ENCODE measurements at places on chromosomes 3 and 15.
A peak's percentile ranks its signal among the peaks of the same experiment; 100 is the strongest.

GRCh38 chr3:178043084-178043483, 493.2 kb upstream of the KCNMB2 start:
- no peak for DNase-seq

DNA sequence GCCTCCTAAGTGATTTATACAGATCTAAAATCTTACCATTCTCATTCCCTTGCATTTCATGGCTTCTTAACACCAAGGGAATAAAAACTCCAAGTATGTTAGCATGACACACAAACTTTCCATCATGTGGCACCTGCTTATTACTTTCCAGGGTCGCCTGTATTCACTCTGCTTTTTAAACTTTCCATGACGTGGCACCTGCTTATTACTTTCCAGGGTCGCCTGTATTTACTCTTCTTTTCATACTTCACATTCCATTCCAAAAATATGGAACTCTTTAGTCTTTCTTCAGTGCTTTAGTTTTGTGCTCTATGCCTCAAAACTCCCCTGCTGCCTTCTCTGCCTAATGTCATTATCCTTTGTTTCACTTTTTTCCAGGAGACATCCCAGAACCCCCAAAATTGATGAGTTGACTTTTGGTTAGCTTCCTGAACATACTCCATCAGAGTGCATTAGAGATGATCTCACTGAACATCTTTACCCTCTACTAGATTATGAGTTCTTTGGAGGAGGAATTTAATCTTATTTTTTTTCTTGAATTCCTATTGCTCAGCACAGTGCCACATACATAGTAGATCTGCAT, 47.0 kb downstream of the CALML4 start:
- DNase-seq = peak; percentile 7

DNA sequence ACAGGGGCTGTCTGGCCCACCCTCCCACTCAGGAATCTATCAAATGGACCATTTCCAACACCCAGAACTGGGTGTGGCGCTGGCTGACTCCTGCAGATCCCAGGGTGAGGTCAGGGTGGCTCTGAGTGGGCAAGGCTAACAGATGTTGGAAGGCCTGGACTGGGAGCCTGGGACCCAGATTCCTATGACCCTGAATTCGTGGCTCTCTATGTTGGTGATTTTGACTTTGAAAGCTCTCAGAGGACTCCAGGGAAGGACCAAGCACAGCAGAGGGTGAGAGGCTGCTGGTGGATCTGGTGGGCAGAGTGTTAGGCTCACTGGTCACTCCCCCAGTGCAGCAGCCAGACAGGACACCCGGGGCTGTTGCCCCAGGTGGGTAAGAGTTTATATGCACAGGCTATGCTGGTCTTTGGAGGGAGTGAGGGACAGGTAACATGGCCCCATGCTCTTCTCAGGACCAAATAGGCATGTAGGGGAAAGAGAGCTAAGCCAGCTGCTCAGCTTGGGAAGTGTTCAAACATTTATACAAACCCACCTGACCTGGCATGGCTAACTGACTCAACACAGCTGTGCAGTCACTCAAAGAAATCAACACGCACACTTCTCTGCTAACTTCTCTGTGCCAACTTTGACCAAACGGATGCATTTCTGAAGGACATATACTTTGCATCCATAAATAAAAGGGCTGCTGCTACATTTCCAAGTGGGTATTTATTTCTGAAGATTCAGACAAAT, 62.6 kb upstream of the RAB6B start:
- no peak for DNase-seq

GRCh38 chr3:160010578-160010977, 21.9 kb downstream of the IL12A start:
- no peak for DNase-seq

GRCh38 chr15:25568751-25569150, 129.9 kb upstream of the UBE3A start:
- DNase-seq = peak; percentile 67

DNA sequence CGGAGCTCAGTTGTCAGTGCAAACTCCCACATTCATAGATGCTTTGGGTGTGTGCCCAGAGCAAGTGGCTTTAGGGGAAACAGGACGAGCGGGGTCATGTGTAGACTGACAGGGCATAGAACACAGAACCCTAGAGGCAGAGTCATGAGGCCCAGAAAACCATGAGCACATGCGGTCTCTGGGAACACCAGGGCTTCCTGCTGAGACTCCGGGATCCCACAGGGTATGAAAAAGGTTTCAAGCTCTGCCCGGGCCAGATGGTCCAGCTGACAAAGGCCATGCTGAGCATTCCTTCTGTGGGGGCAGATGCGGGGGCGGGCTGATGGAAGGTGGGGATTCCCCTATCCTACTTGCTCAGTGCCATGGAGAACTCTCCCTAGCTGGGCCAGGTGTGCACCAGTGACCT, 44.8 kb downstream of the ROPN1B start:
- DNase-seq = peak; percentile 13

DNA sequence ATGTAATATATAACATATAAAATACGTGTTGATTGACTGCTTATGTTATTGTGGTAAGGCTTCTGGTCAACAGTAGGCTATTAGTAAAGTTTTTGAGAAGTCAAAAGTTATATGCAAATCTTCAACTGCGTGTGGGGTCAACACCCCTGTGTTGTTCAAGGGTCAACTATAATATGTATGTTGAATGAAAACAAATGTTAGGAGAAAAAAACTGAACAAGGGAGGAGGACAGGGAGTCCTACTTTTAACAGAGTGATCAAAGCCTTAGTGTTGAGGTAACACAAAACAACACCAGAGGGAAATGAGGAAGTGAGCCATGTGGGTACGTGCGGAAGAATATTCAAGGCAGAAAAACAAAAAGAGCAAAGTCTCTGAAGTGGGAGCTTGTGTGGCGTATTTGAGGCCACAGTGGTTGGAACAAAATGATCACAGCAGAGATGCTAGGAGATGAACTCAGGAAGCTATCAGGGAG, 62.5 kb downstream of the SFMBT1 start:
- DNase-seq = no peak

- peak; percentile 91 for DNase-seq
Observed at GRCh38 chr15:69794645-69795469, 302.9 kb downstream of the TLE3 start.

- no peak for DNase-seq
Observed at GRCh38 chr3:188829576-188829975, 342.2 kb upstream of the TPRG1 start.

DNA sequence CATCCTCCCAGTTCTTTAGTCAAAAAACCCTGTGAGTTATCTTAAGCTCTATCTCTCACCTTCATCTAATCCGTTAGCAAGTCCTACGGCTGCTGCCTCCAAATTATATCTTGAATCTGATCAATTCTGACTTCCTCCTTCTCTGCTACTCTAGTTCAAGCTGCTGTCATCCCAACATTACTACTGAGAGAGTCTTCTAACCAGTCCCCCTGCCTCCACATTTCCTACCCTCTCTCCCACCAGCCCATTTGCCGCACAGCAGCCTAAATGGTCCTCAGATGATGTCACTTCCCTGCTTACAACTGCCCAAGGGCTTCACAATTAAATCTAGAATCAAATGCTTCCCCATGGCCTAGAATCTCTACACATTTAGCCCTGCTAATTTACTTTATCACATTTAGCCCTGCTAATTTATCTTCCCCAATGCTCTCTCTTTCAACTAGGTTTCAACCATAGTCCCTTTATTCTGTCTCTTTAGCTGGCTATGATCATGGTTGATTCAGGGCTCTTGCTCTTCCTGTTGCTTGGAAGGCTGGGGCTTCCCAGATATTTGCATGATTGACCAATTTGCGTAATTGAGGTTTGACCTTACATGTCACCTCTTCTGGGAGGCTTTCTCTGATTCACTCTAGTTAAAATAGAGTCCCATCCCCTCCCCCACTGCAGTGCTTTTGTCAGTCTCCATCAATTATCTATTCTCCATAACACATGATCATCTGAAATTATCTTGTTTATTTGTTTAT, 11.0 kb upstream of the ARL14 start:
- DNase-seq = peak; percentile 82

DNA sequence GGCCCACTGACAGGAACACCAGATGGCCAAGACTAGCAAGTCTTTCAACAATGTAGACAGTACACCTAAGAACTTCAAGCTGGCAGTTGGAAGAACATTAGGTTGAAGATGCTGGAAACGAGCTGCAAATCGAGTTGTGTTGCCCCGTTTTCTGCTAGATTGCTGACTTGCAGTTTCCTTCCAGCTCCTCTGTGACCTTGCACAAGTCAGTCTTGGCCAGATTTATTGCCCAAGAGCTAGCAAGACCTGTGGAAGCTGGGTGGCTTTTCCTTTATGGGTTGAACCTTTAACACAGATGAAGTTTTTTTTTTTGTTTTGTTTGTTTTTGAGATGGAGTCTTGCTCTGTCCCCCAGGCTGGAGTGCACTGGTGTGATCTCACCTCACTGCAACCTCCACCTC, 2.9 kb upstream of the RBM6 start:
- DNase-seq = no peak

DNA sequence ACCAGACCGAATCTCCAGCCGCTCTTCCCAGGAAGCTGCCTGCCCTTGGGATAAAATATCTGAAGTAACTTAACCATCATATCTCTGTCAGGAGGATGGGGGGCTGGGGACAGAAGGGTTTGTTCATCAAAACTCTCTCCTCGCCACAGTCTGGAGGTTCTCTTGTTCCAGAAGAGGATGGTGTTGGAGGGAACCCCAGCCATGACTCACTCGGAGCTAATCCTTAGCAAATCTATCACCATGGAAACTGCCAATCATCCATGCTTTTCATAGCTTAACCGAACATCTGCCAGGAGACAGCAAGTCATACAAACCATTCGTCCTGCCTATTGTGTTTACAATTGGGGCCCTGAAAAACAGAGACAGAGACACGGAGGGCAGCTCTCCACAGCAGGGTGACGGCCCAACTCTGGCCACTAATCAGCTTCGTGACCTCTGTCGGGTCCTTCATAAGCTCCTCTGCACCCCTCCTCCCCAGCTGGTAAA, 73.8 kb upstream of the HEG1 start:
- peak; percentile 95 for DNase-seq

GRCh38 chr15:80484333-80484864, 80.2 kb downstream of the ARNT2 start:
- DNase-seq = no peak

- DNase-seq = no peak
Observed at GRCh38 chr3:190060192-190060775, 60.4 kb downstream of the P3H2 start.

- DNase-seq = no peak
Observed at GRCh38 chr3:29582273-29582672, 301.4 kb downstream of the RBMS3 start.

DNA sequence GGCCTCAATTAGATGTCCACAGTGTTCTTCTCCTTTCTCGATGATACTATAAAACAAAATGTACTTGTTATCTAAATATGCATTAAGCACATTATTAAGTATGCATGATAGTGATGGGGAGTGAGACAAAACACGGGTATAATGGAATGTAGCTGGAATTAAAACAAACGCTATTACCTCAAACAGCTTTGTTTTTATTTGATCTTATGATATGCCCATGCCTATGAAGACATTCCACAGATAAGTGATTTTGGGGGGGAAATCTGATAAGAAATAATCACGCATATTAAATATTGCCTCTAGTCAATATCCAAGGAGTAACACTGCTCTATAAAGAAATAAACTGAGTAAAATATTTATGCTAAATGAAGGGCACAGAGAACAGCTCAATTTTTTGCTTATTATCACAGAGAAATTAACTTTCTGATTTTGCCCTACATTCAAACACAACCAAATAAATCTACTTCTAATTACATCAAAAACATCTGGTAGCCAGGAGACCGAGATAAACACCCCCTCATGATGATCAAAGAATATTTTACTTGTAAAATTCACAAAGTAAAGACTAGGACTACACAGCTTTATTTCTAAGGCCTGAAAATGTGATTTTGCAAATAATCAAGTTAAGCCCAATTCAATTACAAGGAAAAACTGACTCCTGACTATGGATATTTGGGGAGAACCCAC, 1.9 kb downstream of the COX17 start:
- no peak for DNase-seq

- peak; percentile 83 for DNase-seq
Observed at GRCh38 chr3:78041486-78041885, 1001.6 kb downstream of the ROBO2 start.

DNA sequence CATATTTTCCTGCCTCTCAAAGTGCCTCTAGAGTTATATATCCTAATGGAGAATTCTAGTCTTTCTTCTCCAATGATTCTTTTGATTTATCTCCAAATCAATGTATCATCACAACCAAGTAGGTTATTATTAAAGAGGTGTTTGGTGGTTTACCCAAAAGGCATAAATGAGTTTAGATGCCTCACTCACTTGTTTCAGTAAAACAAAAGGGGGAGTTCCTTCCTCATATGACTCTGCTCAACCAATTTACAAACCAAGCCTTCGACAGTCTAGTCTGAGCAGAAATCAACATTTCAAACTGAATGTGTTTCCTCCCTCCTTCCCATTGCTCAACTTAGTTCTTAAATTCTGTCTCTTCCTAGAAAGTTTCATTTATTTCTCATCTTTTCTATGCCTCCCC, 116.5 kb downstream of the TNIK start:
- DNase-seq = no peak

DNA sequence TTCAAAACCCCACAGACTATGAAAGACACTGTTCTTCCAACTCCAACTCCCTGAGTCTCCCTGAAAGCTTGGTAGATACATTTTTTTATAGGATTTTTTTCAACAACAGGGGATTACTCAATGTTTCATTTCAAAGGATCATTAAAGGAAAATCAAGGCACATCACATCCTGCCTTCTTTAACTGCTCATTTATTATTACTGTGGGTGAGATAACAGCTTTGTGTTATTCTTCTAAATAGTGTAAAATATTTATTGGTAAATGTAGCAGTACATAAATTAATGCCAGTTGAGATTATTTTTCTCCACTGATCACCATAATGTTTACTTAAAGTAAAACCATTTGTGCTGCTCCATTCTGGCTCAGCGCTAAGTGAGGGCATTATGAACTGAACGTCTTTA, 57.2 kb downstream of the AGBL1 start:
- no peak for DNase-seq

GRCh38 chr3:128607710-128608048, 42.9 kb downstream of the RPN1 start:
- DNase-seq = peak; percentile 22

GRCh38 chr3:66048051-66048395, 9.3 kb upstream of the MAGI1 start:
- no peak for DNase-seq

DNA sequence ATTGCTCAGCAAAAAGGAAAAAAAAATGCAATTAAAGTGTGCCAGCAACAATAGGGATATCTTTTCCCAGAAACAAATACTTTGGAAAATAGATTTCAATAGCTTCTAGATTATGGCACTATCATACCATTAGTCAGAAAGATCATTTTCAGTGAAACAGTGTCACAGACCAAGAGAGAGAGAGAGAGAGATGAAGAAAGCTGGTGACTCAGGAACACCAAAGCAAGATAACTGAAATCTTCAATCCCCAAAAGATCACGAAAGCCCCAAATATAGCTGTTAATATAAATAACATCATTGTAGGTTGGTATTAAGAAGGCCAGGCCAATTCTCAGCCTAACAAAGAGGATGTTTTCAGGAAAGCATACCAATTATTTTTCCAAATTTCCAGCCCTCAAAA, 57.4 kb downstream of the ZIC4 start:
- no peak for DNase-seq

Measured in astrocyte of the hippocampus (primary cell).